MCF 10A (cell line): ENCODE measurements at places on chromosomes 1 and 21.

DNA sequence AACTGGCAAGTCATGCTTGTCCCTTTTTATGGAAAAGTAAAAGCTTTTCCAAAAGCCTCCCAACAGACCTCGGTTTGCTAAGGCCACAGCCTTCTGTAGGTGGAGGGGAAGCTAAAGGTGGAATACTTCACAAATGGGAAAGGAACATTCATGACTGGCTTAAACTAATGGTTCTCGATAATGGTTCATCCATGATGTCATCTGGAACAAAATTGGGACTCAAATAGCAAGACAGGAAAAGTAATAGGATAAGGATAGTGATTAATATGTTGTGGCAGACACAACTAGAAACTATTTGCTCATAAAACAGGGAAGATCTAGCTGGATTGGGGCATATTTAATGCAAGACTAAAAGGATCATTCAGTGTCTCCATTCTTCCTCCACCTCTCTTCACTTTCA, 16.7 kb upstream of the SPATA6 start:
- DNase-seq = no peak

DNA sequence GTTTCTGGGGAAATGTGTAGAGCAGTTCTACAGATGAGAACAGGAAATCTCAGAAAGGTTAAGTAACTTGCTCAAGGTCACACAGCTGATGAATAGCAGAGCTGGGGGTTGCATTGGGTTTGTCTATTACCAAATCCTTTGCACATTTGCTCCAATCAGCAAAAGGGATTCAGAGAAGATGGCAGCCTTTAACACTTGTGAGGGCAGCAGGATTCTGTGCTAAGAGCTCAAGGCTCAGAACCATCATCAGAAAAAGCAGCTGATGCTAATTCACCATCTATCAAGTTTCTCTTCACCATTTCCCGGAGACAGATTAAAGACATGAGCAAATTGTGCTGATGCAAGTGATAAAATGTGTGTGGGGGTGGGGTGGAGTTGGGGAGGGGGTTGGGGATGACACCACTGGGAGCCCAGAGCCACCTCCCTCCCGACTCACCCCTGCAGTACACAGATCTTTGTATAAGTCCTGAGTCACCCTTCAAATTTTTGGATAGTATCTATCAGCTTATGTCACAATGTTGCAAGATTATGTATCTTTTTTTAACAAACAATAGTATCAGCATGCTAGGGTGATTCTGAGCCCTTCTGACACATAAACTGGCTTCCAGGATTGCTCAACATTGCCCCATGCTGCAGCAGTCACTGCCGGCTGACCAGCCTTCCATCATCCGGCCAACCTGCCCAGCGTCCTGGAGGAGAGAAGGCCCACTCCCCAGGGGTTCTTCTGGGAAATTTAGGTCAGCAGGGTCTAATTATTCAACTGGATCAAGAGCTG, 2.8 kb upstream of the SPSB1 start:
- peak; percentile 89 for DNase-seq

- DNase-seq = no peak
Measured at GRCh38 chr1:204721373-204722055, 36.0 kb upstream of the LRRN2 start.

DNA sequence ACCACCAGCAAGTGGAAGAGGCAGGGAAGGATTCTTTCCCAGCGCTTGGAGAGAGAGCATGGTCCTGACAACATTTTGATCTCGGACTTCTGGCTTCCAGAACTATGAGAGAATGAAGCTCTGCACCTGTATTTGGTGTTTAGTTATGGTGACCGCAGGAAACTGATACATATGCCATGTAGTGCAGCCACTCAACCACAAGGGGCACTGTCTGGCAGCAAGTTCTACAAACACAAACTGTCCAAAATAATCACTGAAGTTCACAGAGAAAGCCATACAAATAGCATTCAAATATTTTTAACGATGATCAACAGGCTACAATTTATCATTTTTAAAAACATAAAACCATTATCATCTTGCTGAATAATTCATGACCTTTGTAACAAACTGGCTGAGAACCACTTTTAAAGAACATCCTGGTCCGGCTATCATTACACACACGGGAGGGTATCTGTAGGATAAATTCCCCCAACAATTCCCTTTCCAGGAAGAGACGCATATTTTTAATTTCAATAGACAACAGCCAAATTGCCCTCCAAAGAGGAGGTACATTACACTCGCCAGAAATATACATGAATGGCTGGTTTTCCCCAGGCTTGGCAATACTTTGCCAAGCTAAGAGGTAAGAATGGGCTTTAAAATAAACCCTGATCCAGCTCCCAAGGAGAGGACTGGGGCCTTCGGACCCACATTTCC, 9.2 kb upstream of the CBR3 start:
- peak; percentile 54 for DNase-seq

GRCh38 chr1:50155541-50155940, 46.8 kb downstream of the ELAVL4 start:
- DNase-seq = no peak

- DNase-seq = peak; percentile 56
Measured at GRCh38 chr1:182484531-182485257, 34.7 kb downstream of the RGSL1 start.

- peak; percentile 75 for DNase-seq
Measured at GRCh38 chr1:216310776-216311175, 112.5 kb downstream of the USH2A start.

DNA sequence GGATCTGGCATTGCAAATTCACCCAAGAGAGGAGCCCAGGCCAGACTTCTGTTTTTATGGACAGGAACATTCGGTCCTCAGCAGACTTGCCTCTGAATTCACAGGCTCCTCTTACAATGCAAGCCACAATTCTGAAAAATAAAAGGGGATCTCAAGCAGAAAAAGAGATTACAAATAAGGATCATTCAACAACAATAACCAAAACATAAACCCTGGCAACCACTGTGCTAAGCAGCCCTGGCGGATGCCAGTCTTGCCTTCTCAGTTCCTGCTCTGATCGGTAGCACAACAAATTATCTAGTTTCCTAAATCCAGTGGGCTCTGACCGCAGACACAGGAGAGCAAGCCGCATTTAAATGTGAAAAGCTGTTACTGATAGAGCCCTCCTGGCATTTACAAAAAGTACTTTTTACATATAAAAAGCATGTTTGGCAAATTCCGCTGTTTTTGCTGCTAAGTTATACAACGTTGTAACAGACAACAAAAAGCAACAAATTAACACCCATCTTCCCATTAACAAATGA, 123.4 kb upstream of the FOXD3 start:
- no peak for DNase-seq

- DNase-seq = peak; percentile 77
Measured at GRCh38 chr1:81695741-81696140, 105.0 kb upstream of the ADGRL2 start.

DNA sequence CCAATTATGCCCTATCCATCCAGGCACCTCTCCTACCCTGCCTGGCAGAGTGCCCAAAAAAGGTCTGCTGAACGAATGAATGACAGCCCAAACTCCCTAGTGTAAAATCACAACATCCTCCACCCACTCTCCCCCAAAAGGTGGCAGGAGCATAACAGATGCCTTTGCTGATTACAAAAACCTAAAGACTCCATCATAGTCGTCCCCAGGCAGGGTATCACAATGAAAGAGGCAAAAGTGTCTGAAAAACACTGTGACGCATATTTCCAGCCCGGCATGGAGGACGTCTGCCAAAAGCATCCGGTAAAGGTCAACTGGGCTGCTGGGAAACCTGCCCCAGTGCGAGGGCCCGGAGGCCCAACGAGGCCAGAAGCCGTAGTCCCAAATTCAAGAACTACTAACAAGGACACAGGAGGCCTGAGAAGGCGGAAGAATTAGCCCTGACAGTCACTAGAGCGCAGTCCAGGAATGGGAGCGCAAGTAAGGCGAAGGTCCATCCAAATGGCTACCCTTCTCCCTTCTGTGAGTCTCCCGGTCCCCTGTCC, 576 bp downstream of the SMIM12 start:
- DNase-seq = peak; percentile 31

GRCh38 chr1:201759194-201759815, 69.7 kb upstream of the IPO9 start:
- DNase-seq = no peak
